ENCODE measurements at places on chromosomes 6 and 20.

DNA sequence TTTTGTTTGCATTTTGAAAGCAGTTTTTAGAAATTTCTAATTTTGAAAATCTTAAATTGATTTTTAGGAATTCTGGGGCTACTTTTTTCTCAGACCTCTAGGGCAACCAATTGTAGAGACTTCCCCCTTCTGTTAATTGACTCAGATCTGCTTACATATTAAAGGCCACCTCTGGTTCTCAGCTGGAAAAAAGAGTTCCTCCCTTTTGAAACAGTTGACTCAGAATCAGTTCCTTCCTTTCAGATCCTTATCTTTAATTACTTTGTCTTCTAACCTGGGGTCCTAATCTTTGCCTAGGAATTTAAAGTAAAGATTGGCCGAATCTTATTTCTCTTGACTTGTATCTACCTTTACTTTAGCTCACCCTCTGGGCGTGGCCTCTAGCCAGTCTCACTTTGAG, 146.8 kb downstream of the LAMA2 start:
- DNase-seq = no peak

DNA sequence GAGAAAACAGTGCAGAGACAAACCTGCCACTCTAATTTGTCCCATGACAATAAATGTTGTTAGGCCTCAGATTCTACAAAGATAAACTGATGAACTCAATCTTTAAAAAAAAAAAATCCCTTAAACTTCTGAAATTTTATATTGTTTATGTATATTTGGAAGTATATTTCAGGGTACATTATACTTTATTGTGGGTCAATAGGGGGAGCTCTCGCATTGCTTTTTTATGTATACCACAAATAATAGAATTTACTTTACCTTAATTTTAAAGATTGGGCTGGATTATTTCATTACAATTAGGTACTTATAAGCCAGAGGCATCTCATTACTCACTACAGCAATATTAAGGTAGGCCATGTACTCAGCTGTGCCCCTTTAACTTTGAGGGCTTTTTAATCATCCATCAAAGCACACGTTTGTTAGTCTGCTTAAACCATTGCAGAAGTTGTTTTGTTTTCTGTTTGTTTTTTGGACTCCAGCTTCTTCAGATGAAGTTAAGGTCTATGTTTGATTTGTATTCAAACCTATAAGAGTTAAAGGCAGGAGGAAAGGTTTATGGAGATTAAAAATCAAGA, 56.3 kb upstream of the EYA4 start:
- no peak for DNase-seq

DNA sequence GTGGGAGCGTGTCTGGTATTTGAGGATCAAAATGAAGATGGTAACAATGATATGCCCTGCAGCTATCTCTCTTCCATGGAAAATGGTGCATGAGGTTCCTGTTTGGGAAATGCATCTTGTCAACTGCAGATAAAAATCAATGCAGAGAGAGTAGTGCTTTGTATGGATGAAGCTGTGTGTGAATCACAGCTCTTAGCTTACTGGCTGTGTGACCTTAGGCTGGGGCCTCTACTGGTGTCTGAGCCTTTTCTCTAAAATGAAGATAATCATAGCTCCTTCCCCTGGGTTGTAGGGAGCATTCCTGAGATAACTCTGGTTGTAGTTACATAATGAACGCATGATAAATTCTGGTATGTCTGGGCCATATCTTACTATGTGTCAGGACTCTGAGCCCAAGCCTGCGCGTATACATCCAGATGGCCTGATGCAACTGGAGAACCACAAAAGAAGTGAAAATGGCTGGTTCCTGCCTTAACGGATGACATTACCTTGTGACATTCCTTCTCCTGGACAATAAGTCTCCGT, 19.6 kb downstream of the ANGPT4 start:
- DNase-seq = no peak

DNA sequence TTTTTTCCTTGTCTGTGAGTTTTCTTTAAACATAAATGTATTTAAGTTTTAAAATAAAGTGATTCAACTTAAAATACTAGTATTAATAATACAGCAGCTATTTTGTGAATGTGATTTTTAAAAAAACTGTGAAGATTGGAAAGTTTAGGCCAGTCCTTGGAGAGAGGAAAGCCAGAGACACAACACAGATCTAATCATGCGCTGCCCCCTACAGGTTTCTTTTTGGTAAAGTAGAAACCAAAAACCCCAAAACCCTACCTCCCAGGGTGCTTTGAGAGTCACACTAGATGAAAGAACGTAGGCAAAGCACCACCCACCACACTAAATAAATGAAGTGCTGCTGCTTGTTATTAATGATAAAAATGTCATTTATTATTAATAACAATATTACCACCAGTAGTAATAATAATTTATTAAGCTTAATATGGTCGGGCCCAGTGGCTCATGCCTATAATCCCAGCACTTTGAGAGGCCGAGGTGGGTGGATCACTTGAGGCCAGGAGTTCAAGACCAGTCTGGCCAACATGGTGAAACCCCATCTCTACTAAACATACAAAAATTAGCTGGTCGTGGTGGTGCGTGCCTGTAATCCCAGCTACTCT, 33.7 kb downstream of the SLC9A8 start:
- DNase-seq = no peak

GRCh38 chr6:158711264-158711663, 61.4 kb downstream of the SYTL3 start:
- no peak for DNase-seq

DNA sequence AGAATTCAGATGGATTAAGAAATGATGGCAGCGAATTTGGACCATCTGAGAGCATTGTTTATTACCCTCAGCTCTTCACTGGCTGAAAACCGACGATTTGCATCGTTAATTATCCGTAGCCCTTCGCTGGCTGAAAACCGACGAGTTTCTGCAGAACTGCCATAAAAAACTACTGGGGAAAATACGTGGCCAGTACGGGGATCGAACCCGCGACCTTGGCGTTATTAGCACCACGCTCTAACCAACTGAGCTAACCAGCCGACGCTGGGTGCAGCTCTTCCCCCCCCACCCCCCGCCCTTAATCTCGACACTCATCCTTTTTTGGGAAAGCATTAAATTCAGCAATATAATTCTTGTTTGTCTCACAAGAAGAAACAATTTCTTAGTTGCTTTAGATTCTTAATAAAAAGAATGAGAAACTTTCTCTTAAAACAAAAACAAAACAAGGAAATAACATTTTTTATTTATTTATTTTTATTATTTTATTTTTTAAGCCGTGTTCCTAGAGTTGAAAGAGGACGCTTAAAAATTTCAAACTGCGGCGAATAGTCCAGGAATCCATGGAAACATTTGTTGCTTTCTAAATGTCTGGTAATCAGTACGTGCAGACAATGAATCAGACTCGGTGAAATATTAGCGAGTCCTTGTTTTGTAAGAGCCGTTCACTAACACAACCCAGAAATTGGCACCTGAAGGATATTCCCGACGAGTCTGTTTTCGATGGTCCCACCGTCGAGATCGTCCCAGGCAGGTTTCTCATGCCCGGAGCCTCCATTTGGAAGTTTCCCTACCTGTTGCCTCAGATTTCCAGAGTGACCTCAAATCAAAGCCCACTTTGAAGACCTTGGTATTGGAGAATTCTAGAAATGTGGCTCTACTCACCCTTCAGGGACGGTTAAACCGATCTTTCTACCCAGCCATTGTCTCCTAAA, 27.8 kb downstream of the PRSS16 start:
- DNase-seq = no peak

DNA sequence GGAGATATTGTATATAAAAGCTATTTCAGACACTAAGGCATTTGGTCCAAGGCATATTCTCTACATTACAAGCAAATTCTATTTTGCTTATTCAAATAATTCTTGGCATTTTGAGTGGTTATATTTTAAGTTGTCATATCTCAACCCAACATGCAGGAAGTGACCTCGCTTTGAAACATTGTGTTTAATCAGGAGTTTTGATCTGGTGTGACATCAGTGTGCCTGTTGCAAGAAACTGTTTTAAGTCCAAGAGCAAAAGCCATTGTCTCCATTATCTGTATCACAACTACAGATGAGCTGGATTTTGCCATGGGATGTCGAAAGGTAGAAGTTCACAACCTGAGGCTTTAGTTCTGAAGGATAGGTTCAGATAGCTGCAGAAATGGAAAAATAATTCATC, 509.9 kb upstream of the ID4 start:
- no peak for DNase-seq

DNA sequence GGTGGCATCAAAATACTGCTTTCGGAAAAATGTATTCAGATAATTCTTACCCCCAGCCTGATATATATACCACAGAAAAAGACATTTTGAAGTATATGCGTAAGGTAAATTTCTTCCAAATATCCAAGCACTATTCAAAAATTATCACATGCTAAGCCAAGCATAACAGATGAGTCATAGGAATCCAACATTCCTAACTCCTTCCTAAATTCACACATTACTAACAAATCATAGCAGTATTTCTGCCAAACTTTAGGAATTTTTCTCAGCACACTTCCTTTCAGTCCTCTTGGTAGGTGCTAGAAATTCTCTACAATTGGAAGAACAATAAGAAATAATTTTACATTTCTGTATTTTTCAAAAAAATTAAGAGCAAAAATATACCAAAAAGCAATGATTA, 417.5 kb downstream of the EYS start:
- no peak for DNase-seq

DNA sequence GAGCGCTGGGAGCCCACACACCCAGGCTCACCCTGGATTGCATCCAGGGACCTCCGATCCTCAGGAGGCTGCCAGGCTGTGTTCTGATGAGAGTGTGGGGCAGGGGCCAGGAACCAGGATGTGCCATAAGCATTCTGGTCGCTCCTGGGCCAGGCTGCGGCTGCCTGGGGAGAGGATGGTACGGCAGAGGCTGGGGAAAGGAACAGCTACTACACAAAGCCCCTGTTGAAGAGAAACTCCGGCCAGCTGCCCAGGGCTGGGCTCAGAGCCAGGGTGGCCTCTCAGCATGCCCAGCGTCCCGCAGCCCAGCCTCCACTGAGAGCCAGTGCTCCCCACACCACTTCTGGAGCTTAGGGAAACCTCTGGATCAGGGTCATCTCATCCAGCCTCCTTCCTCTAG, 21.7 kb upstream of the OCSTAMP start:
- no peak for DNase-seq

DNA sequence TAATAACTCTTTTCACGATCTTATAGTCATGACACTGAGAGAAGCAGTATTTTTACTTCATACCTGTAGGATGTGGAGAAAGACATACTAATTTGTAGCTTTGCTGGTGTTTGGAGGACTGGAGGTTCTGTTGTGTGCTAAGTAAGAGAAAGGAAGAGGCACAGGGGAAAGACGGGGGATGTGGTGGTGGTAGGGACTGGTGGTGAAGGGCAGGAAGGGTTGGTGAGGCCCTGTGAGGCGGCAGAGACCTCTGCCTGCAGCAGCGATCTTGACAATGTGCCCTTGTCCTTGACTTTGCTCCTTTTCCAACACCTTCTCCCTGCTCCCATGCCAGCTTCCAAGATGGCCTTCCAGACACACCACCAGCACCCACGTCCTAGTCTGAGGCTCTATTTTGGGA, 32.6 kb upstream of the MPC1 start:
- no peak for DNase-seq

DNA sequence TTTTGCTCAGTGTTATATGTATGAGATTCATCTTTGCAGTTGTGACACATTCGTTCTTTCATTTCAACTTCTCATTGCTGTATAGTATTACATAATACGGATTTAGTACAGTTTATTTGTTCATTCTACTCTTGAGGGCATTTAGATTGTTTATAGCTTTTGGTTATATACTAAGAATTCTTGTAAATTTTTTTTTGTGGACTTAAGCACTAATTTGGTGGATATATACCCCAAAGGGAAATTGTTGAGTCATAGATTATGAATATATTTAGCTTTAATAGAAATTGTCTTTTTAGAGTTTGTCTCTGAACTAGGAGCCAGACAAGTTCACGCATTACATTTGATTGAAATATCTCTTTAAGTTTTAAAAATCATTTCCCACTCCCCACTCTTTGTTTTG, 79.6 kb downstream of the DNAH8 start:
- no peak for DNase-seq

DNA sequence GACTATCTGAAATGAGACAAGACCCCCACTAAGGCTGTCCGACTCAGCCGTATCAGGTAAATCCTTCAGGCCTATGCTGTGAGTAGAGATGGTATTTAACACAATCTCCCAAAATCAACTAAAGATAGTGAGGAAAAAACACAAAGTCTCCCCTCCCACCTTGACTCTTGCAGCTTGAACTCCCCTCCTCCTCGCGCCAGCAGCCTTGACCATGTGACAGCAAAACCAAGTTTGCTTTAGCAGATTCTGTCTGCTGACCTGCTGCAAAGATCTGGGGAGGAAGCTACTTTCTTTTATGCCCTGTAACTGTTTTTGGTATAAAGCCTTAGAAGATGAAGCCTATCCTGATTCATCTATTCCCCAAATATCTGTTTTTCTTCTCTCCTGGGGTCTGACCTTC, 509.5 kb downstream of the CDH26 start:
- no peak for DNase-seq

- DNase-seq = no peak
Measured at GRCh38 chr20:38554986-38555385, 26.0 kb upstream of the ADIG start.

DNA sequence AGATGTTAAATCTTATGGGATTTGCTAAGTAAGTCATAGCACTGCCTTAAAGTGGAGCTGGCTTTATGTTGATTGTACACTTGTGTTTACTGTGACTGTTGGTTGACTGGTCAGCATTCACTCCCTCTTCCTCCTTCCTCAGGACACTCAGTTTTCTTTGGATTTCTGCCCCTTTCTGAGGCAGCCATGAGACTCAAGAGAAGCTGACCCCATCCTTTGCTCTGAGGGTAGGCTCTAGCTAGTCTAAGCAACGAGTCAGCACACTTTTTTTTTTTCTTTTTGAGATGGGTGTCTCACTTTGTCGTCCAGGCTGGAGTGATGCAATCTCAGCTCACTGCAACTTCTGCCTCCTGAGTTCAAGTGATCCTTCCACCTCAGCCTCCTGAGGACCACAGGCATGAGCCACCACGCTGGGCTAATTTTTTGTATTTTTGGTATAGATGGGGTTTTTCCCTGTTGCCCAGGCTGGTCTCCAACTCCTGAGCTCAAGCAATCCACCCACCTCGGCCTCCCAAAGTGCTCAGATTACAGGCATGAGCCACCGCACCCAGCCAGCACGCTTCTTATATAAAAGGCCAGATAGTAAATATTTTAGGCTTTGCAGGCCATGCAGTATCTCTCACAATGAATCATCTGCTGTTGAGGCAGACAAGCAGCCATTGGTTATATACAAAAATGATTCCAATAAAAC, 191.4 kb downstream of the NFATC2 start:
- no peak for DNase-seq

DNA sequence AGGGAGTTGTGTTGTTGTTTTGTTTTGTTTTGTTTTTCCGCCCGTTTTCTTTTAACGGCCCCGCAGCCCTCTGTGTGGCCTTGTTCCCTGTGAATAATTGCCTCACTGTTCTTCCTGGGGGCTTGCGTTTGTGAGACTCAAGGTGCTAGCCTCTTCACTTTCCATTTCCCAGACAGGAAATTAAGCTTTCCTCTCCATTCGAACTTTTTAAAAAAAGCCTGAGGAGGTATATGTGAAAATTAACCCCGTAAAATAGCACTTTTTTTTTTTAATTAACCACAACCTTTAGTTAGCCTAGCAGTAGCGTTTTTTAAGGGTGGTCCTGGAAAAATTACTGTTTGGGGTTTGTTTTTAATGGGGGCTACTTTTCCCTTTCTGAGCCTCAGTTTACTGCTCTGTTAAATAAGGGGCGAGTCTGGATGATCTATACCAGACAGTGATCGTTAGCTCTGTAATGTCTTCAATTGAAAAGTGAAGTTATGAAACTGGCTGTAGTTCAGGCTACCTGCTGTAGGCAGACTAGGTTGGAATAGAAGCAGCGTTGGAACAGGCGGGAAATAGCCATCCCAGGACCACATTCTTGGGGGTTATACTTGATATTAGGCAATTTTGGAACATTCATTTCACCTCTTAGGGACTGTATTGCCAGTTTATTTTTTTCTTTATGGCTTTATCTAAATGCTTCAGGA, 1.7 kb downstream of the STX16 start:
- DNase-seq = no peak
